Activated CD4-positive, alpha-beta T cell treated with anti-CD3 and anti-CD28 coated beads, Interleukin-2, amount 10 ng/mL, durations not matched to agents 24 days and 14 days (primary cell): ENCODE measurements at places on chromosomes 3 and 15. TPM values are rescaled to one million over a fixed set of nuclear protein-coding genes. Genes with fewer than 3 reads are reported as not detected.

Gene DUOXA1
- not detected in 2 replicates for total RNA-seq

Gene TEX9
- 0.35 and 1.6 TPM in 2 replicates for total RNA-seq

Gene SLC9C1
- not detected in 2 replicates for total RNA-seq

Gene RTP4
- total RNA-seq = 3.0 and 3.4 TPM in 2 replicates

Gene ROBO2
- total RNA-seq = not detected in 2 replicates

Gene DUOXA2
- not detected in 2 replicates for total RNA-seq

DNA sequence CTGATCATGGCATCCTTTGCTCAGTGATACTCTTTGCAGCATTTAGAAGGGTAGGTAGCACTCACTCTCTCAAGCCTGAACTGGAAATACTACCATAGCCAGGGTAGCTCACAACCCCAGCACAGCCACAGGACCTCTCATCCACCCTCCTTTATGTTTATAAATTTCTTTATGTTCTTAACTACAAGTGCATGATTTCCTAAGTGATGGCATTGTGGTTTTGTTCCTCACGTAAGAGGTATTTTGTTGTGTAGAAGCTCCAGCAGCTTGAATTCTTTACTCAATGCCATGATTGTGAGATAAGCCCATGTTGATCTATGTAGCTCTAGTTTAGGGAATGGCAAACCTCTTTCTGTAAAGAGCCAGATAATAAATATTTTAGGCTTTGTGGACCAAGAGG lies 7.9 kb upstream of the RTP3 start:
- no peak for DNase-seq
- H3K4me3 ChIP-seq = no peak overlapping the region
- no peak overlapping the region for H3K27ac ChIP-seq

DNA sequence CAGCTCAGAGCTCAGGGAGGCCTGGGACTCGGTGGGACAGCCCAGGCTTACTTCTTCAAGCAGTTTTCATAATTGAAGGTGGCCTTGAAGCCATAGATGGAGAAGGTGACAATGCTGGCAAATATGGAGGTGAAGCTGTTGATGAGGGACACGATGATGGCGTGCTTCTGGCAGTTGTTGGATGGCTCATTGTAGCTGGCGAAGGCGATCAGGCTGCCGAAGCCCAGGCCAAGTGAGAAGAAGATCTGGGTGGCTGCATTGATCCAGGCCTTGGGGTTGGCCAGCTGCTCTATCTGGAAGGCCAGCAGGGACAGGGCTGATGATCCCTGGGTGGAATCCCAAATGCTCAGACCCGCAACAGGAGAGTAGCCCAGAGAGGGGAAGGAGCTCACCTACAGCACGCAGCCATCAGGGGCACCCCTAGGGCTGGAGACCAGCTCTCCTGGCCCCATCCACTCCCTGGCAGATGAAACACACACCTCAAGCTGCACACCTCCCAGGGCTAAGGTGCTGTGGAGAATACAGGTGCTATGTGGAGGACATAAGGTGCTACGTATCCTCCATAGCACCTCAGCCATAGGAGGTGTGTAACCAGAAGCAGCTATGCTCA lies 25.1 kb downstream of the SLC6A20 start:
- no peak overlapping the region for H3K4me3 ChIP-seq
- DNase-seq = no peak
- no peak overlapping the region for H3K27ac ChIP-seq
- peaks cover 11% of the 10 kb centered on the region for H3K4me1 ChIP-seq
- H3K27me3 ChIP-seq = peaks cover 60% of the 10 kb centered on the region

DNA sequence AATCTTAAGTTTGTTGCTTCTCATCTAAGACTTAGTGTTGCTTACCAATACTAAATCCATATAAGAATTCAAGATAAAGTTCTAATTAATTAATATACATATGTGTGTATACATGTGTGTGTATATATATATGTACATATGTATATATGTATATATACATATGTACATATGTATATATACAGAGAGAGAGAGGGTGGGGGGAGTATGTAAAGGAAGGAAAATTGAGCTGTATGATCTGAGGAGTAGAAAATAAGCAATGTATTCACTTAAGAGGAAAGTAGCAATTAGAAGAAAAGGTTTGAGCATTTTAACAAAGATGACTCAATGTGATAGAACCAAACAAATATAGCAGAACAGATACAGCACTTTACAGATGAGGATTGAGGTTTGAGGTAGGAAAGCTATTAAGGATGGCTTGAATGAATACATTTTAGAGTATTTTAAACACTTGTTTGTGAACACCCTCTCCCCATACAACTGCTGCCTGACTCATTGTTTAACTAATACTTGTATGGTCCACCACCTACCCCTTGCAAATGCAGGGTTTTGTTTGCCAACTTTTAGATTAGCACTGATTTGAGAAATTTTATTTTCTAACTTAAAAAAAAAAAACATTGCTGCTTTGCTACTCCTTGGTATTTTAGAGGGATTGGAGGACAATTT lies 681.1 kb upstream of the CADM2 start:
- H3K27ac ChIP-seq = no peak overlapping the region
- no peaks in the 10 kb centered on the region for H3K4me1 ChIP-seq
- H3K4me3 ChIP-seq = no peak overlapping the region
- no peaks in the 10 kb centered on the region for H3K27me3 ChIP-seq

DNA sequence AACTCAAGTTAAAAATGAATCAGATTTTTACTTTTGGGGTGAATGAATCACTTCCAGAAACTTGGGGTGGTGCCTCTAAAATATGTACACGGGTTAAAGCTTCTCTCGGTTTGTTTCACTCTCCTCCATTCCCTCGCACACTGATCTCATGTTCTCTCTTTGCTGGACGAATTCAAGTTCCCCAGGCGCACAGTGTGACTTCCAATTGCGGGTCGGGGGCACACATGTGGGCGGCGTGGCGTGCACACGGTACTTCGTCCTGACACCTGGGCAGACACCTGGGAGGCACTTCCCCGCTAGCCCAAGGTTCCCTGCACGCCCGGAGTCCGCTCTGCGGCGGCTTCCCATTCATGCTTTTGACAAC lies 692 bp downstream of the SCAANT1 start:
- H3K27ac ChIP-seq = peak overlapping the region; percentile 94
- peaks cover 37% of the 10 kb centered on the region for H3K4me1 ChIP-seq
- peaks cover 22% of the 10 kb centered on the region for H3K36me3 ChIP-seq
- no peak for DNase-seq
- peak overlapping the region; percentile 90 for H3K4me3 ChIP-seq

GRCh38 chr3:197595470-197596185 lies 39.9 kb upstream of the BDH1 start:
- no peak for DNase-seq
- H3K27ac ChIP-seq = no peak overlapping the region

GRCh38 chr15:48459571-48460442 lies 128.6 kb downstream of the DUT start:
- H3K27ac ChIP-seq = no peak overlapping the region
- no peaks in the 10 kb centered on the region for H3K27me3 ChIP-seq
- no peak for DNase-seq
- no peaks in the 10 kb centered on the region for H3K36me3 ChIP-seq
- H3K4me3 ChIP-seq = no peak overlapping the region

DNA sequence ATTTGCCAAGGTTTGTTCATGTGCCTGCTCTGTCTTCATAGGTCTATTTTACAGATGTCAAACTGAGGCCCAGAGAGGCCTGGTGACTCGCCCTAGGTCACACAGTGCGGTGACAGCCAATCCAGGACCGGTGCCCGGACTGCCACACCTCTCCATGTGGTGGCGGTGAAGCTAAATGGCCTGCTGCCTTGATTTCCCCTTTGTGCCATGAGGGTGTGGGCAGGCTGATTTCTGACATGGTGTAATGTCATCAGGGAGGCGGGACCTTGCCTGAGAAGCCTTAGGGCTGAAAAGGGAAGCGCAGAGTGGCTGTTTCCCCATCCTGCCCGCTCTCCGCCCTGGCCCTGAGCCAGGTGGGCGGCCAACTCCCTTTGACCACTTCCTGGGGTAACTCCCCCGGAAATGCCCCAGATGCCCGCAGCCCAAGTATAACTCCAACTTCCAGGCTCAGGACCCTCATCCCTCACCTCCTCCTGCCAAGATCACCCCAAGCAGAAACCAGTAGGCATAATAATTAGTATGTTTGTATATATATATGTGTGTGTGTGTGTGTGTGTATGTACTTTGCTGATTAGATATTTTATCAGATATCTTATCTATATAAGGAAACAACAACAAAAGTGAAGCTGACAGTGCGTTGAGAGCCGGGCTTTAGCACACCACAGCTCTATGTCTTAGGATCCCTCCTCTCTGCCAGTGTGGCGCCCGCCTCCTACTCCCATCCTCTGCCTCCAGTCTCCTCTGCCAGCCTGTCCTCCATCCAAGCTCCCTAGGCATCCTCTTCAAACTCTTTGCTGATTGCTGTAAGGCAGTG lies 63.9 kb downstream of the IQSEC1 start:
- H3K27me3 ChIP-seq = no peaks in the 10 kb centered on the region
- peak; percentile 84 for DNase-seq
- peak overlapping the region; percentile 71 for H3K4me3 ChIP-seq
- peak overlapping the region; percentile 87 for H3K27ac ChIP-seq
- peaks cover 65% of the 10 kb centered on the region for H3K4me1 ChIP-seq
